GM04504 (cell line): ENCODE measurements at places on chromosomes 3 and 15.

DNA sequence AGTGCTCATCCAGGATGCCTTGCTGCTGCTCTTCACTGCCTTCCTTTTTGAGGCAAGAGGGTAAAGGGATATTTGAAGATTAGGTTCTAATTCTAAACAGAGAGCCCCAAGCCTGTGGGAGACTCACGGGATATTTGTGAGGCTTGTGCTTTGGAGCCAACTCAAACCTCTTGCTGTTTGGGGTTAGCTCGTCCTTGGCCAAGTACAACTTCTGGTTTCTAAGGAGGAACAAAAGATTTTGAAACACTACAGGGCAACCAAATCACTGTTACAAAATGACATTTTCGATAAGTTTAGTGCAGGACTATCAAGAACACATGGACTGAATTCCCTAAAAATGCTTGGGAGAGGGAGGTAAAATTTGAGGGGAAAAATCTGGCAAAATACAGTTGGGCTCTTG is 190.2 kb downstream of the RORA start:
- no peak for DNase-seq

DNA sequence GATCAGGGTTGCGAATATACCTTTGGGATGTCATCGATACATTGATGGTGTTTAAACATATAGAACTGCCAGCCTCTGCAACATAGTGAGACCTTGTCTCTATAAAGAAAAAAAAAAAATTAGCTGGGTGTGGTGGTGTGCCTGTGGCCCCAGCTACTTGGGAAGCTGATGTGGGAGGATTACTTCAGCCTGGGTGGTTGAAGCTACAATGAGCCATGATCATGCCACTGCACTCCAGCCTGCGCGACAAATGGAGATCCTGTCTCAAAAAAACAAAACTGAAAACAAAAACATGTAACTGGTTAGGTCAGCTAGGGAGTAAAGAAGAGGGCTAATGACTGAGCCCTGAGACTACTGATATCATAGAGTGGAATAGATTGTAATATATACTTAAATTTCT is 30.7 kb upstream of the MGA start:
- no peak for DNase-seq

- no peak for DNase-seq
These were observed 1.5 kb upstream of the TNK2 start for GRCh38 chr3:195909644-195910498.

GRCh38 chr3:77234004-77234403 is 194.1 kb downstream of the ROBO2 start:
- no peak for DNase-seq

DNA sequence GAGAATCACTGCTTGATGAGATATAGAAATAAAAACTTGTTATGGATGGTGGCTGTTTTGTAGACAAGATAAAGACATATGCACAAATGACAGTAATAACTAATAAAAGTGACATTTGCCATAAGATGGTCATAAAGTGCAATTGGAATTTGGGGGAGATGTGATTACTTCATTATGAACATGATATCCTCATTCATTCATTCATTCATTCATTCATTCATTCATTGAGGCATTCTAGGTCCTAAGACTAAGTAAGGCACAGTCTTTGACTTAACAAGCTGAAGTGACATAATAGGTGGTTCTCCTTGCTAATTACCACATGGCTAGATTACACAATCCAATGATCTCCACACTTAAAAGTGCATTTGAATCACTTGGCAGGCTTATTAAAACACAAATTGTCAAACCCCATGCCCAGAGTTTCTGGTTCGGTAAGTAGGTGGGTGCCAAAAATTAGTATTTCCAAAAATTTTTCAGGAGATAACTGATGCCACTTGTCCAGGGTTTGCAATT is 18.9 kb downstream of the RAP2B start:
- DNase-seq, result no peak

DNA sequence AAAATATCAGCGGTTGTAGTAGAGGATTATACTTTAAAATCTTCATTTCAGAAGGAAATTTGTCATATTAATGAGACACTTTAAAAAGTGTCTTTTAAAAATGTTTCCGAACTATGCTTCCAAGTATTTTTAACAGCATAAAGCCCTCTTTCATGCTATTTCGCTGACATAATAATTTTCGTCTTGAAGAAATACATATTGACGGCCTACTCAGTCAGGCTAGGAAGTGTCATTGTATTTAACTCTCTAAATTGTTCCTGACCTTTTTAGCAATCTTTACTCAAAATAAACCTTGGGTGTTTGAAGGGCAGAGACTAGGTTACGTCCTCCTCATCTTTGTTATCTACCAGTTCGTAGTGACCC is 806 bp upstream of the LRRC28 start:
- DNase-seq, result no peak

GRCh38 chr3:42439261-42440115 is 29.1 kb upstream of the LYZL4 start:
- no peak for DNase-seq

GRCh38 chr3:170132335-170132734 is 49.2 kb downstream of the PHC3 start:
- no peak for DNase-seq

GRCh38 chr15:39888243-39888642 is 31.8 kb downstream of the GPR176 start:
- no peak for DNase-seq

GRCh38 chr15:95024351-95024750 is 793.0 kb downstream of the MCTP2 start:
- DNase-seq, result no peak

DNA sequence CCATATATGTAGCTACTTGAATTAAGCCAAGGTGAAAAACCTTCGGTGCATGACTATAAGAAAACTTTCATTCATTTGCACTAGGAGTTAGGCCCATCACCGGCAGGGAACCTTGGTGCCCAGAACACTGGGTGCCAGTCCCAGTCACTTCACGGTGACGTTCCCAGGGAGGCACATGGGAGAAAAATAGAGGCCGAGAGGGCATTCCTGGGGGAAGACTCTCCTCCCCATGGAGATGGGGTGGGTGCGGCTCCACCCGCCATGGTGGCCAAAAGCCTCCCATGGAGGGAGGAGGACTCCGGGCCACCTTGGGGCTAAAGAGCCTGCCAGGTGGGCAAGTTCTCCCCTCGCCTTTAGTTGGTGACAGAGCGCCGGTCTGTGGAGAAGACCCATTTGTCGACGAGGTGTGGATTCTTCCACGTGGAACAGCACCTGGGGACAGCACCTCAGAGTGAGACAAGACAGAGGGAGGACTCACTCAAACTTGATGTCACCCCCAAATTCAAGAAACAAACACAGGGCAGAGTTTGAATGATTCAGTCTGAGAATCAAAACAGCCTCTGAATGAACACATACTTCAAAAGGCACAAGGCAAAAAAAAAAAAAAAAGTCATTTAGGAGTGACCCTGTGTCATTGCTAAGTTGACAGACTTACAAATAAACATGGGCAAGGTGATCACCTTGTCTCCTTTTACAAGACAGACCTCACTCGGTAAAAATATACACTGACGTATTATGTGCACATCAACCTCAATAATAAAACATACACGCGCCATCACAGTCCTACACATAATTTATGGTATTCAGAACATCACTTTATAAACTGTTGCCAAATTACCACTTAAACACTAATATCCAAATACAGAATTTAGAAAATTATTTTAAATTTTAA is 38.6 kb downstream of the ZXDC start:
- no peak for DNase-seq

DNA sequence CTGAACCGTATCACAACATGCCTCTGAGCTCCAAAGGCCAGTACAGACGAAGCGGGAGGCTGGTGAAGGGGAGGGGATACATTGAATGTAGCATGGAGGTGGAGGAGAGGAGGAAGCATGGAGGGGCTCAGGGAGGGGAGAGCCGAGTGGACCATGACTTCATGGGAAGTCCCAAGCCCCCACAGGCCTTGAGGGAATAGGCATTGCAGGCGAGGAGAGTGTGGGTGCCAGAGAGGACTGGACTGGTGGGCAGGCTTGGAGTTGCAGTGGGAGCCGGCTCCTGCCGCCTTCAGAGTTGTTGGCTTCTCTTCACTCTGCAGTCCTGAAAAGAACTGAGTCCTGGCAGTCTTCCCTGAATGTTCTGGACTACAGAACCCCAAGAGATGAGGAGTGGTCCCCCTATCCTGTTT is 3.3 kb upstream of the RNU6-1 start:
- DNase-seq, result no peak

DNA sequence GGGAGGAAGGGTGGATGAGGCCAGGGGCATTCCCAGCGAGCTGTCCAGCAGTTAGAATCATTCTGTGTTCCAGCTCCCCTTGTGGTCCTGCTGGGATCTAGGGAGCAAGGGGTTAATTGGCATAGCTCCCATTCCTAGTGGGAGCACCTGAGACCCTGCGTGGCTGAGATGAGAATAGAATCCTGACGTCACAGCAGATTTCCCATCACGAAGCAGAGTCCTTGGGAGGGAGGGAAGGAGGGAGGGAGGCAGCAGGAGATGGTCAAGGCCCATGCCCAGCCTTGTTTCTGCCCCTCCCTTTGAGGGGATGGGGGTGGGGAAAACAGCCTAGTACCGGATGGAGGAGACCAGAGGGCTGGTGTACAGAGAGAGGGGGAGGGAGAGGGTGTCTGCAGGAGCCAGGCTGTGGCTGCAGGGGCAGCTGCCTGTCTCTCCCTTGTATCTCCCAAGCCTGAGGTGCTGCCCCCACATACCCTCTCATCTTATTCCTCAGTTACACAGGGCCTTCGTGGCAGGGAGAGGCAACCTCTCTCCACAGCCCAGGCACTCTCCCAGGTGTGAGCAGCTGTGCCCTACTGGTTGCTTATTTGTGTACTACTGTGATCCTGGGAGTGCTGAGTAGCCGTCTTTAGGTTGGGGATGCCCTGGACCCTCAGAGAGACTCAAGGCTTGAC is 5.4 kb downstream of the TYRO3 start:
- no peak for DNase-seq

DNA sequence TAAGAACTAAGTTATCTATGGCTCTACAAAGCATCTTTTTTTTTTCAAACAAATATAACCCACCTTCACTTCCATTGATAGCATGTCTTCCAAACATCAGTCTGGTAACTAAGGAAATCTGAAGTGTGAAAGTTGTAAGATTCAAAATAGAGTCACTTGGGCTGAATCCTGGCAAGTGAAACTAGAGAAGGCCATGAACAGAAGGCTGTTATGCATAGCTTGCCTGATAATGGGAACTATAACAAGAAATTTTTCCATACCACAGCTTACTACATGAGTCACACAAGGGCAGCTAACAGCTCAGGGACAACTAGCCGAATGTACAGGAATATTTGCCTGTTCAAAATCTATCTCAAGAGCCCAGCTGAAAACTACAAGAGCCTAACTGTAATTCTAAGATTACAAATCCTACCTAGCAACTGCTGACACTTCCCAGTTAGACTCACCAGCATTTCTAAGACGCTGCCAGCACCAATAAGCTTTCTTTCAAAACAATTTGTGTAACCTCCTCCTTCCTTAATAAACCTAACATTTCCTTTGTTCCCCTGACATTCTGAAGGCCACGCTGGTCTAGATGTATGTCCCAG is 1066.5 kb downstream of the PLOD2 start:
- DNase-seq, result peak; percentile 11

GRCh38 chr15:49621401-49621811 is 558 bp downstream of the DTWD1 start:
- no peak for DNase-seq

DNA sequence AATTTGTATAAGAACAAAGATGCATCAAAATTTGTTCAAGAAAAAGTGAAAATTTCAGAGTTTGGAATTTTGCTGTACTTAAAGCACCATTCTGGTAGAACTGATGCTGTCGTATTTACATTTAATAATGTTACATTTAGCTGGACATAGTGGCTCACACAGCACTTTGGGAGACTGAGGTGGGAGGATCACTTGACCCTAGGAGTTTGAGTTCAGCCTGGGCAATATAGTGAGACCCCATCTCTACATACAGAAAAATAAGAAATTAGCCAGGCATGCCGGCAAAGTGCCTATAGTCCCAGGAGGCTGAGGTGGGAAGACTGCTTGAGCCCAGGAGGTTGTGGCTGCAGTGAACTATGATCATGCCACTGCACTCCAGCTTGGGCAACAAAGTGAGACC is 51.5 kb upstream of the SKIL start:
- DNase-seq, result no peak

- no peak for DNase-seq
These were observed 107.4 kb upstream of the KLF13 start for GRCh38 chr15:31219221-31219620.

DNA sequence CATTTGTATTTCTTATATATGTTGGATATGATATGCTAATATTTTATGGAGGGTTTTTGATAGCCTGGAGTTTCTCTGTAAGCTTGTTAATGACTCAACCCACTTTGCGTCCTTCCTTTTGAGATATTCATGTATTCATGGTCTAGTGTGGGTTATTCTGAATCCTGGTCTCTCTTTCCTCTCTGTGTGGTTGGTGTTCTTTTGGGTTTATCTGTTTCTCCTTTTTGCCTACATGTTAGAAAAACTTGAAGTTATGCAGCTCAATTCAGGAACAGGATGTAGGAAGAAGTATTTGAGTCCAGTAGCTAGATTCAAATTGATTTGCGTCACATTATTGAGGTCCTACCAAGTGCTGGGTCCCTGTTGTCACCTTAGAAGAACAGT is 28.1 kb downstream of the CMTM7 start:
- DNase-seq, result no peak

GRCh38 chr15:75508840-75509532 is 57.5 kb upstream of the SIN3A start:
- peak; percentile 15 for DNase-seq

GRCh38 chr3:136664771-136665170 is 87.4 kb downstream of the STAG1 start:
- DNase-seq, result no peak

GRCh38 chr15:67039384-67040075 is 25.9 kb upstream of the SMAD3 start:
- no peak for DNase-seq

DNA sequence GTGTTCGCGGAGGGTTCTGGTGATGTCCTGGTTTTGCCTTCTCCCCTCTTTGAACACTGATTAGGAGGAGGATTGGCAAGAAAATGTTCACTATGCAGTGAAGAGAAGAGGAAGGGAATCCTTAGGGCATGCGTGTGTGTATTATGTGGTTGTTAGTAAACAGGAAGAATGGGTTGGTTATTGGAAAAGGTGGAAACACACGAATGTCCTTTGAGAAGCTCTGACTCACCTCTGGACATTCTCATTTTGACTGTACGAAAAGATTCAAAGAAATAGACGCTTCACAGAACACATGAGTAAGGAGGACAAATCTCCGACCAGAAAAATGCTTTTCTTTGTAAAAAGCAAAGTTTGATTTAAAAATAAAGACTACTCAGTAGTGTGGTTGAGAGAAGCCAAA is 188.8 kb upstream of the PRICKLE2 start:
- DNase-seq, result no peak

DNA sequence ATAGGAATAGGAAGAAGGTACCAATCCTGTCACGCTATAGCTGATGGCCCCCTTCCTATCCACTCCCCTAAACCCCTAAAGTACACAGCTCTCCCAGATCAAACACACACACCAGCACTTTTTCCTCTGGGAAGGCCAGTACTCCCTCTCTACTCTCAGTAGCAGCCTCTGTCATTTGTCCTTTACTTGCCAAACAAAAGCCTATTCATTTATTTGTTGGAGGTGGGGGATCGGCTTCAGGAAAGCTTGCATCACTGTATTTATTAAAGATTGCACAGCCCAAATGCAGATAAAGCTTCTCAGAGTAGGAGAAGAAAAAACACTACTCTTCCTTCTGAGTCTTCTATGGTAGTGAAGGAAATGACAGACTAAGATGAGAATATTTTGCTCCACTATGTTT is 429.7 kb upstream of the RASGRP1 start:
- no peak for DNase-seq
